Activated CD8-positive, alpha-beta T cell treated with anti-CD3 and anti-CD28 coated beads, Interleukin-2, amount 10 ng/mL, durations not matched to agents 7 days and 5 days (primary cell): ENCODE measurements at places on chromosomes 3 and 15. TPM values are rescaled to one million over a fixed set of nuclear protein-coding genes. Genes with fewer than 3 reads are reported as not detected.
A peak's percentile ranks its signal among the peaks of the same experiment; 100 is the strongest.

RTP1 gene
- total RNA-seq, result not detected

- DNase-seq, result no peak
Measured at GRCh38 chr3:188157971-188158370, 4.0 kb downstream of the LPP start.

- DNase-seq, result no peak
Measured at GRCh38 chr3:114453361-114453780, 159.5 kb downstream of the TIGIT start.

DNA sequence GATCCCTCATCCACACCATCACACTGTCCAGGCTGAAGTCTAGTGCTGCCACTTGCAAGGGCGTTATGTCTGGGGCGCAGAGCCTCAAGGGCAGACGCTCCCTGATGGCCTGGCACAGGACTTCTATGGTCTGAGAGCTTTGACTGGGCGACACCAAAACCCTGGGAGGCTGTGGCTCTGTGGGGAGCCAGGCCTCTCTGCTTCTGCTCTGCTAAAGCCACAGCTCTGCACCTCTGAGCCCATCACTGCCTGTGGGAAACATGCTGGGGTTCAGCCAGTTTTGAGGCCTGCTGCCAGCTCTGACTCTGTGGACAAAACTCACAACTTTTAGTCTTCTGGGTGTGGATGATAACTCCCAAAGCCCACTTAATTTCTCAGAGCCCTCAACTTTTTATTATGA is 6.3 kb upstream of the LCTL start:
- no peak for DNase-seq

GRCh38 chr3:123480428-123480827 is 31.5 kb upstream of the ADCY5 start:
- no peak for DNase-seq

GRCh38 chr15:98801234-98801561 is 152.9 kb downstream of the IGF1R start:
- DNase-seq, result peak; percentile 29

RAD18 gene
- total RNA-seq, result 37.2 TPM

GRCh38 chr15:100918690-100919480 is at the start of gene LRRK1:
LRRK1 (plus strand) TSS chr15:100919357; CDS start chr15:100924633, 5,276 bp downstream.
- peak; percentile 26 for DNase-seq

MST1R gene
- 3.2 TPM for total RNA-seq

GNL3 gene
- total RNA-seq, result 85.5 TPM

- DNase-seq, result no peak
Measured at GRCh38 chr3:116445311-116445841, at the start of gene LSAMP. LSAMP (minus strand) TSS chr3:116445487.

GRCh38 chr3:78993375-78993774 is 774.4 kb downstream of the ROBO1 start:
- DNase-seq, result no peak

DNA sequence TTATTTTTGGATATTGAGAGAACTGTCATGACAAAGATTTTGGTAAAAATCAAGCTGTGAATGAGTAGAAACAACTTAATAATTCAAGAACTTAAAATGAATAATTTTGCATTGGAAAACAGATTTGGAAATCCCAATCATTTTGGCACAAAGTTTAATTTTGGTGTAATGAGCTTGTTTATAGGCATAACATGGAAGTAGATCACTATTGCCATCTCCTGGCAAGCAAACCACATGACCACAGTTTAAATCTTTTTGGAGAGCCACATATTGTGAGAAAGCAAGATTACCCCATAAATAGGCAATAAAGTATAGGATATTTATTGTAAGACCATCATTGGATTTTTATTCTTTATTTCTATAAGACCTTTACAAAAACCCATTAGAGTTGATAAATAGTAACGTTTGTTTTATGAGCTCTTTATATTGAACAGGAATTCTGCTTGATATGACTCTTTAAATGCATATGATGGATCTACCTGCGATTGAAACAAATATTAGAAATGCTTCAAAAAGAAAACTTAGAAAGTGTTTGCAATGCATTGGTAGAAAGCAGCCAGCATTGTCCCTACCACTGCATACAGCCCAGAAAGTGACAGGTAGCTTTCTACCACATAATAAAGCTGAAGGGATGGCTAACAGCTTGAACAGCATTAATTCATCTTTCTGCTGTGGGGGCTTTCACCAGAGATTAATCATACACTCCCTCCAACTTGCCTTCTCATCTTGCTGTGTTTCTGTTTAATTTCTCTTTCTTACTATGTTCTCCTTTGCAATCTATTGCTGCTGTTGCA is 766.8 kb downstream of the TBL1XR1 start:
- DNase-seq, result no peak

FHIT gene
- 4.8 TPM for total RNA-seq

GRCh38 chr3:126998728-126999127 is 15.8 kb downstream of the PLXNA1 start:
- DNase-seq, result no peak

DNA sequence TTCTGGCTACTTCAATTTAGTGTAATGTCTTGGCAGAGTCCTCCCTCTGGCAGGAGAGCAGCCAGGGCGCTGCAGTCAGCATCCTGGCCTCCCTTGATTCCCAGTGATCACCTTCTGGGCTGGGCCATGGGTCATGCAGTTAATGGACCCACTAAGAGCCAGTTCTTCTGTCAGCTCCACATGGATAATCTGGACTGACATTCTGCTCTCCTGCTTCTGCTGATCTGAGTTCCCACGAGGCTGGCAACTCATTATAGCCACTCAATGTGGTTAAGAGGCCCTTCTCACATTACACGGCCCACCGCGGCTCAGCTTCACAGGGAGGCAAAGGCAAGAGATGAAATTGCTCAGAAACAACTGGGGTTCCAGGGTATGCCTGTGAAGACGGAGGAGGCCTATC is 94.0 kb downstream of the WDR76 start:
- DNase-seq, result no peak

DNA sequence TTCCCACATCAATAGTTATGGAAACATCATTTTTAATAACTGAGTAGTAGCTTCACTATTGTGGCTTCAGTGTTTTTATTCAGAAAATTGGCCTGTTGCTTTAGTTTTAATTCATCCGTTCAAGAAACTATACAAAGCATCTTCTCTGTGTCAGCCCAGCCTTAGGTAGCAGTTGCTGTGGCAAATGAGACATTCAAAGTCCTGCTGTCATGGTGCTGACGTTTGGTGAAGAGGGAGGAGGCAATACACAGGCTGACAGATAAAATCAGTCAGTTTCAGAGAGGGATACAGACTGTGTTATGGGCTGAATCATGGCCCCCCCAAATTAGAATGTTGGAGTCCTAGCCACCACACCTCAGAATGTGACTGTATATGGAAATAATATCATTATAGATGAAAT is 56.5 kb downstream of the SLC7A14 start:
- DNase-seq, result no peak

DNA sequence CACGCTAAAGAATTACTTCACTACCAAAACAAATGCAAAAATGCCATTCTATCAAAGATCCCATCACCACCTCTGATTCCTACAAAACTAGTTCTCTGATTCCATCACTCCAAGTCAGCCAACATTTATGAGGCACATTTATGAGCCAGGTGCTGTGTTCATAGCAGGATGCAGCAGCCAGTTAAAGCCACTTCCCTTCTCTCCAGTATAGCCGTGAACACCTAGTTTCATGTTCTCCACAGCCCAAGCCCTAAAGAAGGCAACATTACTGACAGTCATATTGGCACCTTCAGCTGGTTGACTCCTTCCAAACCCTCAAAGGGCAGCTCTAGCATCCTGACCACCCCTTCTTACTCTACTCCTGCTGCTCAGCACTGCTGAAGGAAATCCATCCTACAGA is 36.4 kb downstream of the RYK start:
- no peak for DNase-seq

DNA sequence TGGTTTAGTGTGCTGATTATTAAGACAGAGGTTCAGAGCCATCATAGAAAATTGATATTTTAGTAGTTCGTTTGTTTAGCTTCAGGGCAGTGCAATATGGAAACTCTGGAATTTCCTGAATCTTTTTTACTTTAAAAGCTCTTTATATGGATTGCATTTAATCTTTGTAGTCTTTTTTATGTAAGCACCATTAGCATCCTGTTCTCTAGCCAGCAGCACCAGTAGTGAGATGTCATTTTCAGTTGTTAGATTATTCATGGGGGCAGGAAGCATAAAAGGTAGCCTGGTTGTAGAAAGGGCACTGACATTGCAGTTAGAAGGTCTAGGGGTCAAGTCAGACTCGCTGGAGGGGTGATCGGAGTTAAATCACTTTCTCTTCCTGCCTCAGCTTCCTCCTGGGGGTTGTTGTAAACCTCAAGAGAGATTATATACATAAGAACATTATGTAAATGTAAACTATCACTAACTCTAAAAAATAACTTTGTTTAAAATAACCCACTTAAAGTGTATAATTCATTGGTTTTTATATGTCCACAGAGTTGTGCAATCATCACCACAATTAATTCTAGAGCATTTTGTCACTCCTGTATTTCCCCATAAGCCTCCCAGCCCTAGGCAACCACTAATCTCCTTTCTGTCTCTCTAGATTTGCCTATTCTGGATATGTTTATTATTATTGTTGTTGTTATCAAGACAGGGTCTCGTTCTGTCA is 31.4 kb upstream of the ITPKA start:
- no peak for DNase-seq

DNA sequence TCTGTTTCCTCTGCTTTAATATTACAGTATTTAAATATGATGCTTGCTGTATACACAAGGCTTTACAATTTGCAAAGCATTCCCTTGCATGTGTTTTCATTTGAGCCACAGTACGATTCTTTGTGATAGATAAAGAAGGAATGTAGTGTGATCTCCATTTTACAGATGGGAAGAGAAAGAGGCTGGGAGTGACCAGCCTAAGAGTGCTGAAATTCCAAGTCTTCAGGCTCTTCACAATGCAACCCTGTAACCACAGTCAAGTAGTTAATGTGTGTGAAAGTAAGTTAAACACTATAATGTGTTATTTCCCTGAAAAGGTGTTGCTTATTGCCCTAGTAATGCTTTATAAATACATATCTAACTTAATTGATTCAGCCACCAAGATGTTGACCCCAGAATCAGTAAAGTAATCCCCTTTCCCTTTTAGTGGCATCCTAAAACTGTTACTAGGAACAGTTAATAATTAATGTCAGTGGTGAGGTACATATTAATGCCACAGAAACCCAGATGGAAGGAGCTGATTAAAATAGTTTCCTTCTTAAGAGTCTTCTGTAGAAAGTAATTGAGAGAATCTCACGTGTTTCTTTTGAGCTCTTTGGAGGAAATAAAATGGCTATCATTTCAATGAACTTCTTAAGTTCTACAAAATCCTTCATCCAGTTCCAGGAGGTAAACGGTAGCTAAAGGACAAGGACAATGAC is 110.4 kb downstream of the IL12A start:
- no peak for DNase-seq

GRCh38 chr3:71168121-71168721 is 415.3 kb downstream of the FOXP1 start:
- DNase-seq, result no peak

DNA sequence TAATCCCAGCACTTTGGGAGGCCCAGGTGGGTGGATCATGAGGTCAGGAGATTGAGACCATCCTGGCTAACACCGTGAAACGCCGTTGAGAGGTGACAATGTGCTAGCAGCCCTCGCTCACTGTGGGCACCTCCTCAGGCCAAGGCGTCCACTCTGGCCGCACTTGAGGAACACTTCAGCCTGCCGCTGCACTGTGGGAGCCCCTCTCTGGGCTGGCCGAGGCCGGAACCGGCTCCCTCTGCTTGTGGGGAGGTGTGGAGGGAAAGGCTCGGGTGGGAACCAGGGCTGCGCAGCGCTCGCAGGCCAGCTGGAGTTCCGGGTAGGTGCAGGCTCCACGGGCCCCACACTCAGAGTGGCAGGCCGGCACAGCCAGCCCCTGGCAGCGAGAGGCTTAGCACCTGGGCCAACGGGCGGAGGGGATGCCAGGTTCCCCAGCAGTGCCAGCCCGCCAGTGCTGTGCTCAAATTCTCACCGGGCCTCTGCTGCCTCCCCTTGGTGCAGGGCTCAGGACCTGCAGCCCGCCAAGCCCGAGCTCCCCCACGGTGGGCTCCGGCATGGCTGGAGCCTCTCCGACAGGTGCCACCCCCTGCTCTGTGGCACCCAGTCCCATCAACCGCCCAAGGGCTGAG is 253.6 kb downstream of the CNTN4 start:
- DNase-seq, result no peak

CDHR4 gene
- not detected for total RNA-seq

ATP13A4 gene
- total RNA-seq, result 1.8 TPM

- DNase-seq, result no peak
Measured at GRCh38 chr3:79140708-79141107, 627.1 kb downstream of the ROBO1 start.

DNA sequence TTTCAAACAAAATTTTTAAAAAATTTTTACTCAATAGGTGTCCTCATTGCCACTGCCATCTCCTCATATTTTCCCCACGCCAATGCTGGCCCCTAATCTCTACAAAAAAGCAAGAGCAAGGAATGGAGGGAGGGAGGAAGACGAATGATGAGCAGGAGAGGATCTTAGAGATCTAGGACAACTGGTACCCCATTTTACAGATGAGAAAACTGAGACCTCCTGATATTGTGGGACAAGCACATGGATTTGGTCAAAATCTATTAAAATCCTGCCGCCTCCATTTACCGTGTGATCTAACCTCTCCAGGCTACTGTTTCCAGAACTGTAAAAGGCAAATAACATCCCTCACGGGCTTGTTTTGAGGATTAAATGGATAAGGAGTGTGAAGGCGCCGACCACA is 4.6 kb downstream of the HEG1 start:
- DNase-seq, result no peak

- DNase-seq, result no peak
Measured at GRCh38 chr3:4514321-4514720, 21.2 kb downstream of the ITPR1 start.

DNA sequence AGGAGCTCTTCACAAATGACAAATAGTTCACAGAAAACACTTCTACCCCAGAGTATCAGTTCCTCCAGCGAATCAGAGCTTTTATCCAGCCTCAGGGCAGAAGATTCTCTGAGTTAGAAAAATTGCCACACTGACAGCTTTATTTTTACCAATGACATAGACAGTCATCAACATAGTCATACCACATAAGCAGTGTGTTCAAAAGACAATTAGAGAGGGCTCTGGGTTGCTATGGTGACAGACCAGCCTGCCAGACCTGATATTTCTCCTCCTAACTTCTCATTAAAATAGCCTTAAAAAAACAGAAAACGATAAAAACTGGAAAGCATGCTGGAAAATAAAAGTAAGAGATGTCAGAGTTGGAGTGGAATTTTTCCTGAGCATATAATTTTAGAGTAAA is 45.9 kb upstream of the COL6A5 start:
- DNase-seq, result no peak

GRCh38 chr15:68400066-68400456 is 31.9 kb downstream of the ITGA11 start:
- no peak for DNase-seq

DNA sequence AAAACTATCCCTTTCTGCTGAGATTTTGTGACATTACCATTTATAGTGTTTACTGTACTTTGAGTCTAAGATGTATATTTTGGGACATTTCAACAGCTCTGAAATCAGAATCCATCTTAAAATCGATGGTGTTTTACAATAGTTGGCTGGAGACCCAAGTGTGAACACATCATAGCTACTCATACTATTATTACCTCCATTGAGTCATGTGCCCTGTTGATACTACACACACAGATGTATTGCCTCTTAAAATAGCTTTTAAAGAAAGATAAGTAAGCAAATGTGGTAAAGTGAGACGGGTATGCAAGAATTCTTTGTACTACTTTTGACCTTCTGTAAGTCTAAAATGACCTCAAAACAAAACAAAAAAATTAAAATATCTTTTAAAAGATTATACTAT is 6.7 kb downstream of the LMOD3 start:
- DNase-seq, result no peak
